Inflammatory macrophage (primary cell): ENCODE measurements at places on chromosomes 12 and 14.

GRCh38 chr14:72876710-72877063 is 17.2 kb downstream of the DPF3 start:
- no peak for DNase-seq

DNA sequence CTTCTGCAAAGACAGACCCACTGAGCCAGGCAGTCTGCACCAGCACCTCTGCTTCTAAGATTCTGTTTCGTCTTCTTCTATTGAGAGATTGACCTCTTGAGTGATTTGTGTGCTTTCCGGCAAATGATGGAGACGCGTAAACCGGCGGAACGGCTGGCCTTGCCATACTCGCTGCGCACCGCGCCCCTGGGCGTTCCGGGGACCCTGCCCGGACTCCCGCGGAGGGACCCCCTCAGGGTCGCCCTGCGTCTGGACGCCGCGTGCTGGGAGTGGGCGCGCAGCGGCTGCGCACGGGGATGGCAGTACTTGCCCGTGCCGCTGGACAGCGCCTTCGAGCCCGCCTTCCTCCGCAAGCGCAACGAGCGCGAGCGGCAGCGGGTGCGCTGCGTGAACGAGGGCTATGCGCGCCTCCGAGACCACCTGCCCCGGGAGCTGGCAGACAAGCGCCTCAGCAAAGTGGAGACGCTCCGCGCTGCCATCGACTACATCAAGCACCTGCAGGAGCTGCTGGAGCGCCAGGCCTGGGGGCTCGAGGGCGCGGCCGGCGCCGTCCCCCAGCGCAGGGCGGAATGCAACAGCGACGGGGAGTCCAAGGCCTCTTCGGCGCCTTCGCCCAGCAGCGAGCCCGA is 703 bp downstream of the ASCL4 start:
- peak; percentile 7 for DNase-seq

DNA sequence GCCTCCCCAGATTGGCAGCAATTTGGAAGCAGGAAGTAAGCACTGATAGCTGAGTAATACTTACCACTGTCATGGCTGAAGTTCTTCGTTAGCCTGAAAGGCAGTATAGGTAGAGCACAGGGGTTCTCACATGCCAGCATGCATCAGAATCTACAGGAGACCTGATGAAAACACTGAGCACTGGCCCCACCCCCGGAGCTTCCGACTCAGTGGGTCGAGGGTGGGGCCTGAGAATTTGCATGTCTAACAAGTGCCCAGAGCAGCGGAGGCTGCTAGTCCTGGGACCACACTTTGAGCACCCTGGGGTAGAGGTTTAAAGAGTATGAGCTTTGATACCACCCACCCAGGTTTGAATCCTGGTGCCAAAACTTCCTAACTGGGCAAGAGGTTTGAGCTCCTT is 89.6 kb downstream of the FBXW8 start:
- DNase-seq, result no peak

DNA sequence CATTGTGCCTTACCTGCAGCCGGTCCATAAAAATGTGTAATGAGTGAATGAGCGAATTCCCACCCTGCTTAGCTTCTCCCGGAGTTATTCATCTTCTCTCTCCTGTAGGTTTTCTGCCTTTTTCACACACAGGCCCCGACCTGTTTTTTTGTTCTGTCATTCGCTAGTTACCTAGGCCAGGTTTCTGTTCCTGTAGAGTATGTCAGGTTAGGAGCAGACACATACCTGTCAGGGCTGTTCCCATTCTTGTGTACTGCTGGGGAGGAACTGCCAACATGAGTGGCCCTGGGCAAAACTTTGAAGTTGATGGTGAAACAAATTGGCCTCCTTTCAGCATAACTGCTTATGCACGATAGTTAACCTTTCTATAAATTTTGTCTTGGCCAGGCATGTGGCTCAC is 140.1 kb downstream of the SYNE2 start:
- DNase-seq, result no peak

GRCh38 chr12:125329239-125330102 is 264.2 kb downstream of the AACS start:
- DNase-seq, result no peak

DNA sequence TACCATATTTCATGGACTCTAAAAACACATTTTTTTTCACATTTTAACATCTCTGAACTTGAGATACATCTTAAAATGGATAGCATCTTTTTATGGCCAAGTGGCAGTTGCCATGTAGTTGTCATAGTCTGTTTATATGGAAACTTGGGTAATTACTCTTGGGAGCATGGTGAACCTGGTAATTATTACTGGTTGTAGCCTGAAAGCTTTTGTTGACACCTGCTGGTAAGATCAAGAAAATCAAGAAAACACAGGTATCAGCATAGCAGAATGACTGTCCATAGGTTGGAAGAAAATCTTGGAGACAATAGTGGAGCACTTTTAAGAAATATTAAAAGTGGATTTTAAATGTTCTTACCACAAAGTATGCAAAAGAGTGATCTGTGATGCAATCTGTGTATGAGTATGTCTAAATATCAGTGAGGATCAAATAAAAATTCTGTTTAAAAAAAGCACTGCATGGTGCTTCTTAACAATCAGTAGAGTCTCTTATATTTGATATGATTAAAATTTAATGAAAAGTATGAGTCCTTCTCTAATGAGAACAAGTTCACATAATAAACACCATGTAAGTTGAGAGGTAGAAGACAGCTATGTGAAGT is 44.2 kb downstream of the TTC8 start:
- DNase-seq, result no peak

DNA sequence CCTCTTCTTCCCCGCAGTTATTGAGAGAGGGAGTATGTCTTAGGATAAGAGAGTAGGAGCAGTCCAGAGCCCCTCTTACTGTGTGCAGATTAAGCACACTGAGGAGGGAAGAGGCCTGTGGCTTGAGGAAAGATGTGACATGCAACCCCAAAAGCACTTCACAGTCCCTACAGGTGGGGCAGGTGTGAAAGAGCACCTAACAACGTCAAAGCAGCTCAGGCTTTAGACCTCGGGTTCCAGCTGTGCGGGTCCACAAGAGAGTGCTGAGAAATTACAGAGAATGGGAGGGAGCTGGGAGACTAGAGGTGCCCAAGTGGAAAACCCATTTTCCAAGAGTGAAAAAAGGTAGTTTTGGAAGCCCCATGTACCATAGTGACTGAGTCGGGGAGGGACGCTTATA is 127.6 kb downstream of the SLC25A47 start:
- no peak for DNase-seq

DNA sequence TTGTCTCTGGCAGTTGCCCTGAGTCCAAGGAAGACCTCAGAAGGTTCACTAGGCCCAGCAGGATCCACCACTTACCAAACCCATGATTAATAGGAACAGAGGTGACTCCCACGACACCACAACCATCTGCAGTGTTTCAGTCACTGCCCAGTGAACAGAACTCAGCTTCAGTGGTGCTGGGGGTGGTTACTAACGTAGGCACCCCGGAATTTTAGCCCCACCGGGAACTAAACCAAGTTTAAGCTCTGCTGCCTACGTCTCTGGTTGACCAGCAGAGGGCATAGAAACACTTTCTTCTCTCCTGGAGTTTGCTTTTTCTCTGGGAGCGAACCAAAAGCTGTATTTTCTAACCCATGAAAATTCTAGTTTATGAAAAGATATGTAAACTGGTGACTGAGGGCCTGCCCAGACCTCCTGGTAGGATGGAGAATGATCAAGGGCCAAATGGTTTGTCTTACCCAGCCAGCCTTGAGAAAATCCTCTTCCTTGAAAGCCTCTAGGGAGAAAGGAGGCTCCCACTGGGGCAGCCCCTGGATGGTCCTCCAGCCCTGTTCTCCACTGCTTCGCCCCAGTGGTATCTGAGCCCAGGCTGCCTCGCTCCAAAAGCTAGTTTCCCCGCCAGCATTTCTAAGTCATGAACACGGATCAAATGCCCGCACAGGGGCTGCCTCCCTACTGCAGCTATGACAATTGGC is 379.8 kb downstream of the DPF3 start:
- peak; percentile 56 for DNase-seq

- DNase-seq, result no peak
Measured at GRCh38 chr12:3531496-3531895, 40.5 kb downstream of the PRMT8 start.

- no peak for DNase-seq
Measured at GRCh38 chr12:59173695-59174094, 253.4 kb upstream of the LRIG3 start.

GRCh38 chr14:100546051-100546443 is 41.2 kb downstream of the BEGAIN start:
- DNase-seq, result no peak

GRCh38 chr12:122028905-122029560 is 7.3 kb downstream of the BCL7A start:
- DNase-seq, result no peak

DNA sequence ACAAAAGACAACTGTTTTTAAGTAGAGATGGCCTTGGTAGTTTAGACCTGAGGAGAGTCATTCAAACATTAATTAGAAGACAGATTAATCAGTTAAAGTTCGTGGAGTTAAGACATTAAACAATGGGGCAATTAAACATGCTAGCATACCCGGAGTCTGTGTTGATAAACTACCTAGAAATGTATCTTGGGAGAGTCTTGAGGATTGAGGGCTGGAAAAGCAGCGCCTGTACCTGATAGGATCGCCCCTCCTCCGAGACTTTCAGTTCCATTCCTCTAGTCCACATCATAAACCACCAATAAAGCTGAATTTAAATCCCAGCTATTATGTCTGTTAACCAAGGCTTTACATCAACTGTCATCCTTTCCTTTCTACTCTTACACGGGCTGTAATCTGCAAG is 1.0 kb upstream of the KRAS start:
- DNase-seq, result no peak

DNA sequence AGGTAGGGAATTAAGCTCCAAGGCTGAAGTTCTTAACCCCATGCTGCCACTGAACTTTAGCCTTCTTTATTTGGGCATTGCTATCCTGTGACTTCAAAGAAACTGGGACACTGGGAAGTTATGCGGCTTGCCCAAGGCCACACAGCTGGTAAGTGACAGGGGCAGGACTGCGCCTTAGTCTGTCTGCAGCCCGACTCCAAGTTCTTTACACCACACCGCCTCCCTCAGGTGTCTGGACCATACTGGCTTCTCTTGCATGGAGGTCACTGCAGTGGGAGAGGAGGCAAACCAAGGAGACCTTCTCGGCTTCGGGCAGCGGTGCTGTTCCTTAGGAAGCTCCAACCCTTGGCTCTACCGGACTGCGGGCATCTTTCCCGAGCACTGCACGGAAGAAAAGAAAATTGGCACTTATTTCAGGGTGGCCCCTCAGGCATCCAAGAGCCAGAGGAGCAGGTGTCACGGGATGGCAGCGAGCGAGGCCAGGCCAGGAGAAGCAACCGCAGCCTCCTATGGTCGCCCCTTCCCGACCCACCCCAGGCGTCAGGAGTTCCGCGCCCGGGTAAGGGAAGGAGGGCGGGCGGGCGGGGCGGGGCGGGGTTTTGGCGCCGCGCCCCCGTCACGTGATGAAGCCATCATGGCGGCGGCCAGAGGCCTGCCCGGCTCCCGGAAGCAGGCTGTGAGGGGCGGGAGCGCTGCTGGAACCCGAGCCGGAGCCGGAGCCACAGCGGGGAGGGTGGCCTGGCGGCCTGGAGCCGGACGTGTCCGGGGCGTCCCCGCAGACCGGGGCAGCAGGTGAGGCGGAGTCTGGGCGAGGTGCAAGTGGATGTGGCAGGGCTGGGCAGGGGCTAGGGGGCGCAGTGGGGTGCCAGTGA is 16.4 kb upstream of the ESPL1 start:
- peak; percentile 82 for DNase-seq

DNA sequence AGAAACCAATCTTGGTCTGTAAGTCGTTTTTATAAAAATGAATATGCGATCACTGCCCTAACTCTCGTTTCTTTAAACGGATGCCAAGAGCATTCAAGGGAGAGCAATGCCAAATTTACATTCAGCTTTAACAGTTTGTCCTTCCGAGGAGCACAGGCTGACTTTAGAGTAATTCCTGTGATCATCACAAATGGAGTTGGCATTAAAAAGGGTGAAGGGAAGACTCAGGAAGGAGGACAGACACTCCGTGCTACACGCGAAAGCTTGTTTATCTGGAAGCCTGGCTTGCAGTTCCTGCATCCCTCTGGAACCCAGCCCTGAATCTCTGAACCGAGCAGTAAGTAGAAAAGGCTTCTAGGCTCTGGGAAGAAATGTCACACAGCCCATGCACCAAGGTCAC is 78.4 kb downstream of the PAPOLA start:
- no peak for DNase-seq
